CD4-positive, alpha-beta T cell treated with Interleukin-17A for 1 hour (primary cell): ENCODE measurements at places on chromosomes 2 and 18.

- no peak for DNase-seq
Measured at GRCh38 chr2:28694364-28694763, 57.3 kb upstream of the PPP1CB start.

DNA sequence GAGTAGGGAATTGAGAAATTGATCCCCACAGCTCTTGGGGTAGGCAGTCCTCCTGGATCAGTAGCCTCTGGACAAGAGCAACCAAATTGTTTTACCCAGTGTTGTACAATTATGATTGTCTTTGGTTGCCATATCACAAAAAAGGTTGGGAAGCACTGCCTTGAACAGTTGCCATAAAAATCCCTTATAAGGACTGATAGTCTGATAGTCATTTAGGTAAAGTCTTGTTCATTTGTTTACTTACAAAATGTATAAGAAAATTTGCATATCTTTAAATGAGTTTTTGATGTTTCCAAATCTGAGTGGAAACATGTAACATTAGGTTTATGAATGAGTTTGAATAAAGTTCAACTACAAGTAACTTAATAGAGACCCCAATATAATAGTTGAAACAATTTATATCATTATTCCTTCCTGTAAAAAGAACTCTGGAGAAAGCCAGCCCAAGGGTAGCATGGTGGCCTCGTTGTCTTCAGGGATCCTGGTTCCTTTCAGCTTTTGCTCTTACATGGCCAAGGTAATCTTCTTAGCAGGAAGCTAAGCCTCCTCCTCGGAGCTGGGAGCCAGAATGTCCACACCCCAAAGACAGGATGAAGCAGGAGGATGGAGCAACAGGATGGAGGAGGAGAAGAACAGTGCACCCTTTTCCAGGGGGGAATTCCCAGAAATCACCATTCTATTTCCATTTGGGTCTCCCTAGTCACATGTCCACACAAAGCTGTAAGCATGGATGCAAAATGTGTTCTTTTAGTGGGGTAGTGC is 35.7 kb upstream of the NEMP2 start:
- no peak for DNase-seq

- no peak for DNase-seq
Measured at GRCh38 chr2:226600802-226601201, 198.8 kb downstream of the IRS1 start.

DNA sequence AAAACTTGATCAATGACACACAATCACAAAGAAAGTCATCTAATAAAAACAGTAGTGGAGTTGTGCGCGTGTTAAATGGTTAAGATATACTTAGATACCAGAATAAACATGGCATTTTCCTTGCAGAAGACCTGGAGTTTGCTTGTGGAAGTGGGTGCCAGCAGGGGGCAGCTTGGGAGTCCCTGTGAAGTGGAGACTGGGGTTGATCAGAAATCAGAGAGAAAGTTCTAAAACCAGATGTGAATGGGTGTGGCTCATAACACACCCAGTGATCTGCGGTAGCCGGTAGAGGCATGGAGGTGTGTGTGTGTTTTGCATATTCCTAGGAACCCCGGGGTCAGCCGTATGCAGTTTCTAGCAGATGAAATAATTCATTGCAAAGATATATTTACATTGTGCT is 300.1 kb upstream of the TRIB2 start:
- DNase-seq: peak; percentile 80

DNA sequence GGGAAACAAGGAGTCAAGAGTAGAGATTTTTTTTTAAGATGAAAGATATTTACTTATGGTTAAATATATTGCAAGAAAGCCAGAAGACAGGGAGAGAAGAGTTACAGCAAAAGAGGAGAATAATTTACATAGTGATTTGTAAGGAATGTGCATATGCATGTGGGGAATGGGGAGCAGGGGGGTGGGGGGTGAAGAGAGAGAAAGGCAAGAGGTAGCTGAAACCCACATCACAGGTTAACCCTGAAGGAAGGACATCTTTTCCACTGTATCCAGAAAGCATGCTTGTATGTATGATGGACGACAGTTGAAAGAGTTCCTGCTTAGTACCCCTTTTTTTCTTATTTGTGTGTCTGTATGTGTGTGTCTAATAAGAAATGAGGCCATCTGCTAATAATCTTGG is 371.9 kb downstream of the RAD51AP2 start:
- DNase-seq: no peak

- no peak for DNase-seq
Measured at GRCh38 chr2:238149841-238150572, 8.8 kb upstream of the ERFE start.

- peak; percentile 44 for DNase-seq
Measured at GRCh38 chr2:99338029-99338585, 918 bp downstream of the EIF5B start.

- no peak for DNase-seq
Measured at GRCh38 chr2:170019060-170019805, 158.7 kb upstream of the MYO3B start.

GRCh38 chr2:31232586-31232985 is 1.4 kb upstream of the EHD3 start:
- no peak for DNase-seq

DNA sequence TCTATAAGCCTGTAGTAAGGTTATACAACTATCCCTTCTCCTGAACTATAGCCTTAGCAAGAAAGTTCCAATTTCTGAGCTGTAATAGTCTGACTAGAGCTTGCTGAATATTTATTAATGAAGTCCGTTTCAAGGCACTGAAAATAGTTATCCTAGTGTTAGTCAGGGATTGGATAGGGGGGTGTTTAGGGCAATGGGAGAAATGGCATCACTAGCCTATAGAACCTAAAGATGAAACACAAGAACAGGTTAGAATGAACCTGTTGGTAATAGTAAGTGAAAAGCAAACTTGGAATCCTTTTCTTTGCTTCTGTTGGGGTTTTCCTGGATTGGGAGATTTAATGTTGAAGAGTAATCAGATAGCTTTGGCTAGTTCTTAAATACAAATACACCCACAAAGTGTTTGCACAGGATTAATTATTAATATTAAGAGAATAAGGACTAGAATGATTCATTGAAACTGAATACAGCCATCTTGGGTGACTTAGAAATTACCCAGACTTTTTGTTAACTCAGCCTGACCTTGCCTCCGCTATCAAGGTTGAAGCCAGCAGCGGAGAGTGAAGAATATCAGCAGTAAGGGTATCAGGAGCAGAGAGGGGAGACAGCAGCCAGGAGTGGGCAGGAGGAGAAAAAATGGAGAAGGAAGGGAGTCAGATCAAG is 14.4 kb downstream of the CCNT2 start:
- DNase-seq: no peak

GRCh38 chr18:26135548-26135947 is 1.9 kb downstream of the PSMA8 start:
- no peak for DNase-seq

DNA sequence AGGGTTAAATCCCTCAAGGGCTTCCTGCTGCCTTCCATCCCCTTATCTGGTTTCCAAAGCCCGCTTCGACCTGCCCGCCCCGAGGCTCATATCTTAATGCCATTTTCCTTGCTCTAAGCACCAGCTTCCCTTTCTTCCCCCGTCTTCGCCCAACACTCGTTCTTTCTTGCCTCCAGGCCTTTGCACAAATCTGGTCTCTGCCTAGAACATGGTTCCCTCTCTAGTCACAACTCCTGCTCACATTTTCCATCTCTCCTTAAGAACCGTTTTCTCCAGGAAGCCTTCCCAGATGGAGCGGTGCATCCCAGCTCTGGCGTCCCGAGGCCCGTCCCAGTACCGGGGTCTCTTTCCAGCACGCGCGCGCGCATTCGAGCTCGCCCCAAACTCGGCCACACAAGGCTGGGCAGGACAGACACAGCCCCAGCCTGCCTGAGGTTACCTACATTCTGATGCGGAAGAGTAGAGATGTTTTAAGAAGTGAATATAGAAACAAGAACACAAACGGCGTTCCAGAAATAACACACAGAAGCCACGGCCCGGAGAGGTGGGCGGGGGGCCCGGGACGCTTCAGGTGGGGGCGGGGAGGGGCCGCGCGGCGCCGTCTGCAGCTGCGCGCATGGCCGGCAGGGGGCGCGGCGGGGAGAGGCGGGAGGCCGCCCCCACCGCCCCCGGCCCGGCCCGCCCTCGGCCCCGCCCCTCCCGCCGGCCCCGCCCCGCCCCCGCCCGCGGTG is at the start of gene DGKD:
Gene DGKD, plus strand, starts transcription at position 726 of the 731 bp plus-strand sequence. CDS start 25 bp downstream, outside the sequence.
- peak; percentile 77 for DNase-seq

- DNase-seq: no peak
Measured at GRCh38 chr18:9156604-9157249, 20.1 kb downstream of the ANKRD12 start.

DNA sequence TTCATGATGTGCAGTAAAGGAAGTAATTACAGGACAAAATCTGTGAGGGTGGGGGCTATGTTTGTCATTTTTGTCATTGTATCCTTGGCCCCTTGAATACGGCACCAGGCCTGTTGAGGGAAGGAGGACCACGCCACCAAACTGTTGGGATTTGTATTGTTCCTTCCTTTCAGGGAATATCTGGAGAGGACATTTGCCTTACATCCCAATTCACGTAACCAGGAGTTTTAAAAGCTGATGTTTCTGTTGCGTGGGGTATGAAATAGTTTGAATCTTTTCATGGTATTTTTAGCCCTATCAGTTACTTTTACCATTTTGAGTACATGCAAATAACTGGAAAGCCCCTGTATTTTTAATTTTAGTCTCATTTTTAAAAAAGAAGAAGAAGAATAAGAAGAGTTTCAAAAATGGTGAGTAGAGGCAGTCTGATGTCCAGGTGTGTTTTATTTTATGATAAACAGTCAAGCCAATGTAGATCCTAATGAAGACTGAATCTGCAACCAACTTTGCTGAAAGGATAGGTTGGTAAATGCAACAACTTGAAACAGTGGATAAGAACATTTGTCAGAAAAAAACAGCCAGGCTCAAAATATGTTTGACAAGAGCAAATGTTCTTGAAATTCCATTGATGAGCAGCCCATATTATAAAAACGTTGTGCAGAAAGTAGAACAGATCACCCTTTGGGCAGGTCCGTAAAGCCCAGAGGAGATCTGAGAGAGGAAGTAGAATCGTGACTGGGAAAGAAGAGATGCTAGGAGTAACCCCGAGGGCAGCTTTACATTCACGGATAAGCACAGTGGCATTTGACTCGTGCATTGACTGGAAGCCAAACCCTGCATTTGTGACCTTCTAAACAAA is 54.5 kb downstream of the RASGRP3 start:
- no peak for DNase-seq

DNA sequence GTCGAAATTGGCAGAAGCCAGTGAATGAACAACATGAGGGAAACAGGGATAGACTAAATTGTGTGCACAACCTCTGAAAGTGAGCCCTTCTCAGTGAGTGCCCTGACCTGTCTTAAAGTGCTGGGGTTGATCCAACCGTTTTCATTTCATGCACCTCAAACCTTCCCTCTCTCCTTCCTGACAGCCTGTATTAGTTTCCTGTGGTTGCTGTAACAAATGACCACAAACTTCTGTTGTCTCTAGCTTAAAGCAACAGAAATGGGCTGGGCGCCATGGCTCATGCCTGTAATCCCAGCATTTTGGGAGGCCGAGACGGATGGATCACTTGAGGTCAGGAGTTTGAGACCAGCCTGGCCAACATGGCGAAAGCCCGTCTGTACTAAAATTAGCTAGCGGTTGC is 48.8 kb upstream of the PPP1CB start:
- DNase-seq: no peak

- DNase-seq: no peak
Measured at GRCh38 chr2:218776488-218776887, 5.5 kb upstream of the CYP27A1 start.

- no peak for DNase-seq
Measured at GRCh38 chr2:140804700-140805260, 1326.0 kb downstream of the LRP1B start.

GRCh38 chr2:16525265-16525887 is 140.3 kb downstream of the CYRIA start:
- DNase-seq: no peak

- no peak for DNase-seq
Measured at GRCh38 chr2:25493207-25493606, 151.5 kb upstream of the DNMT3A start.

DNA sequence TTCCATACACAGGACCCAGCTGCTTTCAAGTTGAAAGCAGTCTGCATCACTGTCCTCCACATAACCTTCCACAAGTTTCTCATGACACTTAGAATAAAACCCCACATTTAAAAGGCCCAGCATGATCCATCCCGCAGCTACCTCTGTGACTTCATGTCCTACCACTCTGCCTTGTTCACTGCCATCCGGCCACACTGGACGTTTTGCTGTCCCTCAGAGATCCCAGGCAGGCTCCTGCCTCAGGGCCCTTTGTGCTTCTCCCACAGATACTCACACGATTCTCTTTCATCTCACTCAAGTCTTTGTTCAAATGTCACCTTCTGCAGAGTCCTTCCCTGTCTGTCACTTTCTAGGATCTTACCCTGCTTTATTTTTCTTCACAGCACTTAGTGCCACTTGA is 232.9 kb upstream of the BOD1L2 start:
- no peak for DNase-seq

DNA sequence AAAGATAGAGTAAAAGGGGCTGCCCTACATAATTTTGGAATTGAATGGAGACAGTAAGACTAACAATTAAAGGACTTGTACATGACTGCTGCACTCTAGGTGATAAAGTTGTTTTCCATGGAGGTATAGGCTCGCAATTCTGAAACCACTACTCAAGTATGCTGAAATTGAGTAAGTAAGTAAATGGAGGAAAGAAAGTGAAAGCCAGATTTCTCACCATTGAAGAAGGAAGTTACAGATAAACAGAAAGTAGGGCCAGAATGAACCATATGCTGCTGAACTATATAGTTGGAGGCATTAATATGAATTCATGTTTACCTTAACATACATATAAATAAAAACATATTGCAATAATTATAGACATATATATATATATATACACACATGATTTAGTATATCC is 225.7 kb upstream of the ST6GAL2 start:
- DNase-seq: no peak

- no peak for DNase-seq
Measured at GRCh38 chr2:204665207-204665606, 119.9 kb downstream of the PARD3B start.

DNA sequence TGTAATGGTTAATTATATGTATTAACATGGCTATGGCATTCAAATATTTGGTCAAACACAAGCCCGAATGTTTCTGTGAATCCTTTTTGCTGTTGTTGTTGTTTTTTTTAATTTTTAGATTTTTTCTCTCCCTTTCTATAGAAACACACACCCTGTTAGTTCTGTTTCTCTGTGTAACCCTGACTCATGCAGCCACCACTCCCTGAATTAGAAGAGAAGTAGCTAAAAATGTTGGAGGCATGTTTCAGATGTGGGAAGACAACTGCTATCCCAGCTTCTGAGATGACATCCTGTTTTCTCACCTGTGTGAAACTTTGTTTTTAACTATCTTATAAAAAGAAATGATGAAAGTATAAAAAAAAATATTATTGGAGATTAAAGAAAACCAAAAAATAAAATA is 219.6 kb upstream of the RGPD4 start:
- DNase-seq: no peak

- no peak for DNase-seq
Measured at GRCh38 chr2:159438284-159438683, 151.8 kb upstream of the WDSUB1 start.

DNA sequence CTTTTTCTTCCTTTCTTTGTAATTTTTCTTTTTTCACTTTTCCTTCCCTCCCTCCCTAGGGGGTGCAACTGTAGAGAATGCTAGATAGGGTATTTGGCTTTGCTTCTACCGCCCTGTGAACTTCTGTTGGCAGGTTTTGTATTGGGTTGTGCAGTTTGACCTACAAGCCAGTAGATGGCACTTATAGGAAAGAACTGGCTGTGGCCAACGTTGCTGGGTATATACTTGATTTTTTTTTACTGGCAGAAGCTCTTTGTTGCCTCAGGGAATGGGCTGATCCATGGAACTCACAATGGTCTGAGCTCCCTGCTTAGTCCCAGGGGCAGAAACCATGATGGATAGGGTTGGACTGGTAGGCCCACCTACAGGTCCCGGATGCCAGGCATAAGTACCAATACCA is 1019.5 kb upstream of the LRRTM1 start:
- DNase-seq: no peak

GRCh38 chr2:229852565-229852964 is 69.2 kb downstream of the TRIP12 start:
- peak; percentile 69 for DNase-seq
